ENCODE measurements at places on chromosomes 6 and 20.

DNA sequence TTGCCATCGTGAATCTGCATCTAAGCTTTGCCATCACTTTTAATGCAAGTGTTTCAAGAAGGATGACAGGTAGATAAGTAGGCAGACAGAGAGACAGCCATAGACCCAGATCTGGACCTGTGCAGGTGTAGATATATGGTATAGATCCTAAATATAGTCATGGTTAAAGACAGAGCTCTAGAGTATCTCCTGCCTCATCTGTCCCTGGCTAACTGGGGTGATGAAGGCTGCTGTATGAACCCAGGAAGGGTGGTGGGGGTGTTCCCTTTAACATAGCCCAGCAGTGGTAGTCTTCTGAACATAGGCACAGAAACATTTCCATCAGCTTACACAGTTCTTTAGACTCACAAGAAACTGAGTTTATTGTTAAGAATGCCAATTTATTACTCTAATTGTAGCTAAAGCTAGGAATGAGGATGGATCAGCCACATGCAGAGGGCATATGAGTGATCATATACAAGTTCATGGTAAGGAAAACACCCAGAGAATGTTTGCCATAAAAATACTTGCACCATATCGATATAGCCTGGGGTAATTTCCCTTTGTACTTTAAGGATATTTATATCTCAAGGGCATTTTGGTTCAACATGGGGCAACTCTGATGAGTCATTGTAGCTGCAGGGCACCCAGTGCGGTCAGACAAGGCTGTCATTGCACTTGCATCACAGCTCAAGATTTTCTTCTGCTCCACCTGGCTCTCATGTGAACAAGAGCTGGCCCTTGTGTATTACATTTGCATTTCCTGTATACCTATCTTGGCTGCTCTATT lies 587.2 kb downstream of the EPM2A start:
- DNase-seq, result no peak

- no peak for DNase-seq
These were observed 5.9 kb downstream of the PTPRA start for GRCh38 chr20:2879146-2879545.

- DNase-seq, result no peak
These were observed 679.5 kb downstream of the MAFB start for GRCh38 chr20:40009542-40009941.

GRCh38 chr20:49214571-49214970 lies 4.6 kb upstream of the DDX27 start:
- DNase-seq, result no peak

DNA sequence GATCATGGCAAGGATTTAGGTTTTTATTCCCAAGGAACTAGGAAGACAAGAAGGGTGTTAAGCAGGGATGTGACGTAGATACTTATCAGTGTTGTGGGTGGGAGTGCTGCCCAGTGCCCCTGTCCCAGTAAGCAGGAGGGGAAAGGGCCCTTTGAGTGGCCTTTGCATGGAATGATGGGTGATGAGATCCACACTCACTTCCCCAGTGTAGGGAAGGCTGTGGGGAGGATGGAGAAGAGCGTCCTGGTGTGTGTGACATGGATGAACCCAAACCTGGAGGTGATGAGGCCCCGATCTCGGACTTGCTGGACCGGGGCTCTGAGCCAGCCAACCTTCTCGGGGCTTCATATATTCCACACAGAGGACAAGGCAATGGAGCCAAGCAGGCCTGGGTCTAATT lies 610.9 kb downstream of the CDH26 start:
- DNase-seq, result no peak

DNA sequence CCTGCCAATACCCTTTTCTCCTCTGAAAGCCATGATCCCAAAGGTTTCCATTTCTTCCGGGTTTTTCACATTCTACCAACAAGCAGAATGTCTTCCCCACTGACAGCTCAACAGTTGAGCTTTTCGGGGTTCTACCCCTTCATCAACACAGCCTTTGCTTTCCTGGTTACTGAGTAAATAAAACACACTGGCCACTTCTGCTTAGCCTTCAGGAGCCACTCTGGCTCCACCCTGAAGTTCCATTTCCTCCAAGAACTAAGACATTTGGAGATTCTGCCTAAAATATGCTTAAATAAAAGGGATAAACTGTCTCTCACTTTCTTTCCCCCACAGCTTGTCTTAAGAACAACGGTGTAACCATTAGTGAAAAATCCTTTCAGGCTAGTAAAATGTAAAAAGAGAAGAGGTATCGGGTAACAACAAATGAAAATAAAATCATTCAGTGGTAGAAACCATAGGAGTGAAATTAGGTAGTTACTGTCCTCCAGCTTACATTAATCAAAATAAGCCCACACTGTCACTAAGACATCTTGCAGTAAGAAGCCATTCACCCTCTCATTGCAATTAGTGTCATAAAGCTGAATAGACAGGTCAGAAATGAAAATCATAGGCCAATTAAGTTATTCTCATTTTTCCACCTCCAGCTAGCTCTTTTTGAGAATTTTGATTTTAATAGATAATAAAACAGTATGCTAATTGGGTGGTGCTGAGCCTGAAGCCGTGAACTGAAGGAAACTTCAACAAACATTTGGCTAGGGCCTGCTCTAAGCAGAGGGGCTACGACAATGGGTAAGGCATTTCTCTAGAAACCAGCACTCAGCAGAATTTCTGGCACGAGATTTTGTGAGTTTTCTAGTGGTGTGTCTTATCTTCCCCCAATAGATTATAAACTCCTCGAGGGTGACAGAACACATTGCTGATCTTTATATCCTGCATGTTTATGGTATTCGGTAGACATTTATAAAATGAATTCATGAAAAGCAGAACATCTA lies 194.2 kb downstream of the KHDC1L start:
- no peak for DNase-seq

- DNase-seq, result peak; percentile 58
These were observed 76.5 kb upstream of the TMEM170B start for GRCh38 chr6:11460837-11461661.

GRCh38 chr6:12115492-12115891 lies 103.4 kb downstream of the HIVEP1 start:
- DNase-seq, result no peak

DNA sequence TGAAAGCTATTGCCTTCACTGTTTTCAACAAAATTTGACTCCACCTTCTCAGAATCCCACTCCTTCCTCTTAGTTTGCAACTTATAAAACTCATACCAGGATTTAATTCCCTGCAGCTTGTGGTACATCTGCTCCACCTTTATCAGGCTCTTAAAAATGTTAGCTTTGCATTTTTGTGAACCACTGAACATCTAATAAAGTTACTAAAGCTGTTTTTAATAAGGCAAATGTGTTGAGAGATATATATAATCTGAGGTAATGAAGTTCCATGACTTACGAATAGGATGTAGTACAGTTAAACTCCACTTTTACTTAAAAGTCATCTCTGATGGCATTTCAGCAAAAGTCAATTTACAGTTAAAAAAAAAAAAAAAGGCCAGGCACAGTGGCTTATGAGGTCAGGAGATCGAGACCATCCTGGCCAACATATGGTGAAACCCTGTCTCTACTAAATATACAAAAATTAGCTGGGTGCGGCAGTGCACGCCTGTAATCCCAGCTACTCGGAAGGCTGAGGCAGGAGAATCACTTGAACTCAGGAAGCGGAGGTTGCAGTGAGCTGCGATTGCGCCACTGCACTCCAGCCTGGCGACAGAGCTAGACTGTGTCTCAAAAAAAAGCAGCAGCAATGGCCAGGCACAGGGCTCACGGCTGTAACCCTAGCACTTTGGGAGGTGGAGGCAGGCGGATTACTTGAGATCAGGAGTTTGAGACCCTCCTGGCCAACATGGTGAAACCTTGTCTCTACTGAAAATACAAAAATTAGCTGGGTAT lies 106.2 kb downstream of the KIF13A start:
- DNase-seq, result no peak

DNA sequence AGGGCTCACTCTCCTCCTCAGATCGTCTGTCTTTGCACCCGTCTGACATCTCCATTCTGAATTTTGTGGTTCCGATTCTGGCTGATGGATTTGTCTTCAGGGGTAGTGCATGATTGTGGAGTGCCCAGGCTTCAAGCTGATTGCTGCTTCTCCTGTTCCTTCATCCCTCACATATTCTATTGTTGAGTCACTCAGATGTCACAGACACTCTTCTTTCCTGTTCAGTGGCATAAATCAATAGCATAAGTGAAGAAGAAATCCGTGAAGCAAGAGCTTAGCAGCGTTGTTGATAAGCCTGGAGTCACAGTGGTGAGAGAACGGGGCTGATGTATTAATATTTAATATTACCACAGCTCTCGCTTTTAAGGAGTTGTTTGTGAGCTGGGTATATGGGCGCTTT lies 152.5 kb downstream of the MTHFD1L start:
- no peak for DNase-seq

GRCh38 chr6:48113130-48113529 lies 2.1 kb upstream of the PTCHD4 start:
- DNase-seq, result no peak

DNA sequence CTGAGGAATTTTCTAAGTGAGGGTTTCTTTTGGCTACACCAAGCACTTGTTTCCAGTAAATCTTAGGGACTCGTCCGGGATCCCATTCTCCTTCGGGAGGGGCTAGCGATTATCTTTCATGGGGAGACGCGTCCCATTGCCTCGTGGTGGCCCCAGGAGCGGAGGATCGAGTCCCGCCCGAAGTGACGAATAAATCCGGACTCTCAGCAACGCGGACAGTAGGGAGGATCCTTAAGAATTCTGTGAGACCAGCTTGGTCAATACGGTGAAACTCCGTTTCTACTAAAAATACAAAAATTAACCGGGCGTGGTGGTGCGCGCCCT lies 69.1 kb upstream of the PRSS16 start:
- DNase-seq, result no peak

DNA sequence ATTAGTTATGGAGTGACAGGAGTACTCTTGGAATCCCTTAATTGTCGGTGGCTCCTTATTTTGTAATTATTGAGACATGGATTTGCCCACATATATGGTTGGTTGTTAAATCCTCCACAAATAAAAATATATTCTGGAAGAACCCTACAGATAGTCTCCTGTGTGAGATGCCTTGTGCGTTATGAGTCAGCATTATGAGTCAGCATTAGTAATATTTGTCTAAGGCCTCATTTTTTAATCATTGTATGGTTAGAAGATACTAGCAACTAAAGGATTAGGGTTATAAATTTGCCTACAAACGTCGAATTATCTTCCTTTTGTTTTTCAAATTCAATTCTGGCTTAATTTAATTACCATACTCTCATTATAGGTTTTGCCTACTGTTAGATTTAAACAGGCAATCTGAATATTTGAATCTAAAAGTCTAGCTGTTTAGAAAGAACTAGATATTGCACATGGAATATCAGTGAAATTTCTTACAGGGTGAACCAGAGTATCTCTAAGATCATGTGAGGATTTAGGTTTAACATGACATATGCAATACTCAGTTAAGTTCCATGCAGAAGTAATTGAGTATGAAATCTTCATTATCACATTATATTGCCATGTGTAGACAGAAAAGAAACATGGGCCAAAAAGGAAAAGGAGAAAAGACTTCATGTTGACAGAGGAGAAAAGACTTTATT lies 5.9 kb downstream of the C6orf58 start:
- no peak for DNase-seq

DNA sequence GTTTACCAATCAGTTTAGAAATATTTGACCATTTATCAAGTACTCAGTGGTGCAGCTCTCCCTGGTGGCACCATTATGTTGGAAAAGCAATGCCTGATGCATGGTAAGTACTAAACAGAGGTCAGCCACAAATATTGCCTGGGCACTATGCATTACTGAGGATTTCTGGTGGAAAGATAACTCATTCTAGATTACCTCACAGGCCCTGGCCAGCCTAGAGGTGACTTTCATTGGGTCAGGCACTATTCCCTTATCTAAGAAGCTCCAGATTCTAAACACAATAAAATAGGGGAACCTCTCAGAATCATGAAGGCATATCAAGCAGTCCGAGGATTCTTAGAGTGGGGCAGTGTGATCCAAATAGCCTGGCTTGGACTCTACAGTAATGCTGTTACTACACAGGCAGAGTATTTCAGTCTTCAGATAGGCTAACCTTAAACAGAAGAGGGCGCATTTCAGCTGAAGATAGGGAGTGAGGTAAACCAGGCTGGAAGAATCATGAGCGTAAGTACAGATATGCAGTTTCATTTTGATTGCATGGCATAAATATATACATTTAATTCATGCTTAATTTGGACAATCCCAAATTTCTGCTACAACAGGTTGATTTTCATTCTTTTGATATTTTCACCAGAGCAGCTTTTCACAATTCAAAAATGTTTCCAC lies 12.1 kb downstream of the LGSN start:
- no peak for DNase-seq

GRCh38 chr6:166351715-166352285 lies 9.5 kb upstream of the SFT2D1 start:
- no peak for DNase-seq

DNA sequence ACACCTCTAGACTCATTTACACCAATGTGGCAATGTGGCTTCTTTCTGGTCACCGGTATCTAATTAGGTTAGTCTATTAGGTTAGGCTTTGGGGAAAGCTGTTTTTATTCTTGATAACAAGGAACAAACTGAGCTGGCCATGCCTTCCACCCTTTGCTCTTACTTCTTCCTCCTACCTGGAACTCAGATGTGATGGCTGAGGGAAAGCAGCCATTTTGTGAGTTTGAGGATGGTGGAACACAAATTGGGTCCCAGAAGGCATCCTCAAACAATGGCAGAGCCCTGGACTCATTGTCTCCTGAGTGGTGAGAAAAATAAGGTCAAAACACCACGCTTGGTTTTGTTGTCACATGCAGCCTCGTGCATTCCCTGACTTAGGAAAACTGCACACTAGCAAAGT lies 7.7 kb downstream of the CDH4 start:
- no peak for DNase-seq

GRCh38 chr20:57851025-57851682 lies 141.3 kb upstream of the PMEPA1 start:
- no peak for DNase-seq

GRCh38 chr6:66662721-66663507 lies 955.9 kb upstream of the EYS start:
- no peak for DNase-seq

GRCh38 chr6:125191916-125192609 lies 38.5 kb downstream of the TPD52L1 start:
- peak; percentile 43 for DNase-seq

DNA sequence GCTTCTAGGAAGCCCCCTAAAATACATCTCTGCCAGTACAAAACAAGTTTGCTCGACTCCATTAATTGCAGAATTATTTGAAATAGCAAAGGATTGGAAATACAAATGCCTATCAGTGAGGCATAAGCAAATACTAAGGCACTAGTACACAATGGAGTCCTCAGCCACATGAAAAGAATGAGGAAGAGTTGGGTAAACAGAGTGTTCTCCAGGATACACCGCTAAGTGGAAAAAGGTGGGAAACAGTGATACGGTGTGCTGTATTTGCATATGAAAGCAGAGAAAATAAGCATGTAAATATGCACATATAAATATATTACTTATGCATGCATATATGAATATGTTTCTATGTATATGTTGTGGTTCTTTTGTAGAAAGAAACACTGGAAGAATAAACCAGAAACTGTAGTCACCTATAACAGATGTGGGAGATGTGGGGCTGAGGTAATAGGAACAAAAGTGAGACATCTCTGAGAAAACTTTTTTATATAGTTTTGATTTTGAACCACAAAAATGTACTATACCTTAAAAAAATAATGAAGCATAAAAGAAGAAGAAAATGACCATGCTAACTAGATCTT lies 143.4 kb upstream of the MYLIP start:
- no peak for DNase-seq

- no peak for DNase-seq
These were observed 96.8 kb upstream of the SOX4 start for GRCh38 chr6:21496706-21497105.

GRCh38 chr6:161029195-161029809 lies 37.7 kb downstream of the MAP3K4 start:
- DNase-seq, result no peak

Measured in stimulated activated naive CD8-positive, alpha-beta T cell treated with anti-CD3 and anti-CD28 coated beads, Interleukin-15, amount 100 ng/mL, for 72 hours (primary cell).